ENCODE measurements at places on chromosomes 16 and 17.

DNA sequence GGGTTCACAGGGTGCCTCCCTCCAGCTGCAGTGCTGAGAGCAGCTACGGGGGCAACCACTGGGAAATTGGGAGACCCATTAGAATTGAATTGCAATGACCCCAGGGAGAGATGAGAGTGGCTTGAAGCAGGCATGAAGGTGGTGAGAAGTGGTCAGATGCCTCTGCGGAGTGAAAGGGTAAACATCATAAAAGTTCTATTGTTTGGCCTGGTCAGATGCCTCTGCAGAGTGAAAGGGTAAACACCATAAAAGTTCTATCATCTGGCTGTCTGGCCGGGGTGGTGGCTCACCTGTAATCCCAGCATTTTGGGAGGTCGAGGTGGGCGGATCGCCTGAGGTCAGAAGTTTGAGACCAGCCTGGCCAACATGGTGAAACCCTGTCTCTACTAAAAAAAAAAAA, 53.5 kb downstream of the TNFRSF13B start:
- no peak for DNase-seq

DNA sequence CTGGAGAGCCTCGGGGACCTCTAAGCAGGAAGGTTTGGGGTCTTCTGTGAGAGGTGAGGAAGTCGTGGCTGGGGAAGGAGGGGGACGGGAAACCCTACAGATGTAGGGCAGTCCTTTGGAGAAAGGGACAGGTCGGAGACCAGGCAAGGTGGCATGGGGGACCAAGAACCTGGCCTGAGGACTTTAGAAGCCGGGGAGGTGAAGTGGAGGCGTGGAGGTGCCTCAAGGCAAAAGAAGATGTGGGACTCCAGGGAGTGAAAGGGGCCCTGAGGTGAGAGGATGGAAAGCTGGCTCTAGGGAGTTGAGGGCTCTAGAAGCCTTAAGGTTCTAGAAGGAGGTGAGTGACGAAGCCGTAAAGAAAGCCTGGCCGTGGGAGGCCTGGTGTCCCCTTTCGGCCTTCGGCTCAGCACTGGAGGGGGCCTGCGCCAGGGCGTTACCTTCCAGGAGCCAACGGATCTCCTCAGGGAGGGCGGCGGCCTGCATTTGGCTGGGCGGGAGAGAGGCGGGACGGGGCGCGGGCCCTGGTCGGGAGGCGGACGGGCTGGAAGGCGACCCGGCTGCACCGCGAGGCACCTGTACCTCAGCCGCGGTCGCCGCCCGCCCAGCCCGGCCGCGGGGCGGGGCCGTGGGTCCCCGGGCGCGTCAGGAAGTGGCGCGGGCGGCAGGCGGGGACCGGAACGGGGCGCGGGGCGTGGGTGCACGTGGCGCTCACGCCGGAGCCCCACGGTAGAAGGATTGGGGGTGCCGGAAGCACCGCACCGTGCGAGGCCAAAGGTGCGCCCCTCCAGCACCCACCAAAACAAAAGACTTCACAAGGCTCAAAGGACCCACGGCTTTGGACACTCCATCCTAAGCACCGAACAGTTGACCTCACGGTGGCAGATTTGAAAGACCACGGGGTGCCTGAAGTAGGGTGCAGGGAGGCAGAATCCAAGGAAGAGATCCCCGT, at the start of gene SKAP1:
SKAP1 (minus strand) TSS at position 577 of the 949 bp plus-strand sequence.
- no peak for DNase-seq

- no peak for DNase-seq
Measured at GRCh38 chr17:18176176-18176575, 7.5 kb upstream of the ALKBH5 start.

DNA sequence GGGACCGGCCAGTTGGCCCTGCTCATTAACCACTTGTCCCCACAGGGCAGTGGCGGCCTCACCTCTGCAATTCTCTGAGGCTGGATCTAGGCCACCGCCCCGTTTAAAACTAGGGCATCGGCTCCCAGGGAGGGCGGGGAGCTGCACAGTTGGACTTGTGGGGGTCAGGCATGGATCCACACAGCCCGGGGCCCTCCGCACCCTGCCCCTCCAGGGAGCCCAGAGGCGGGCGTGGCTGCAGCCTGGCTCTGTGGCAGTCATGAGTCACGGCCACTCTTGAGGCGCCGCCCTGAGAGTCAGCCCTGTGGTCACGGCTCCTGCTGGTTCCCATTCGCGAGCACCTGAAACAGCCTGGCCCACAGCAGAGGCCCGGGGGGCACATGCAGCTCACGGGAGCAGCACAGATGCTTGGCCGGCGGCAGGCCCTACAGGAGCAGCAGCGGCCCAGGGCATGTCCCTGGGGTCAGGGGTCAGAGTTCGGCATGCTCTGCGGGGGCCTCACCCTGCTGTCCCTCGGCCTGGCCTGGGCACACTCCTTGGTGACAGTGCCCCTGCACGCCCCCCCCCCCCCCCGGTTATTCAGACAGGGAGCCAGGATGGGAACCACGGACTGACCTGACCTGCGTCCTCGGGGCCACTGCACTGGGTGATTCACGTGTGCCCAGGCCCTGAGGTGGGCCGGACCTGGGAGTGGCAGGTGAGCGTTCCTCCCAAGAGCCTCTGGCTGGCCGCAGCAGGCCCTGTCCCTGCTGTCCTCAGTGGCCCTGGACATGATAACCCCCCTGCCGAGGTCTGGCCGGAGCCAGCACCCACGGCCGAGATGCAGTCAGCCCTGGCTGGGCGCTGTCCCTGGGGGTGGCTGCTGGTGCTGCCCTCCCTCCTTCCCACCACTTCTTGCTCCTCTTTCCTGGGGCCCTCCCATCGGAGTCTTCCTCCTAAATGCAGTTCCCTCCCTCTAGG, 8.2 kb downstream of the CAPN15 start:
- no peak for DNase-seq

- no peak for DNase-seq
Measured at GRCh38 chr16:84929421-84930297, 81.7 kb downstream of the ZDHHC7 start.

GRCh38 chr16:1770328-1771187, 785 bp downstream of the NME3 start:
- no peak for DNase-seq

DNA sequence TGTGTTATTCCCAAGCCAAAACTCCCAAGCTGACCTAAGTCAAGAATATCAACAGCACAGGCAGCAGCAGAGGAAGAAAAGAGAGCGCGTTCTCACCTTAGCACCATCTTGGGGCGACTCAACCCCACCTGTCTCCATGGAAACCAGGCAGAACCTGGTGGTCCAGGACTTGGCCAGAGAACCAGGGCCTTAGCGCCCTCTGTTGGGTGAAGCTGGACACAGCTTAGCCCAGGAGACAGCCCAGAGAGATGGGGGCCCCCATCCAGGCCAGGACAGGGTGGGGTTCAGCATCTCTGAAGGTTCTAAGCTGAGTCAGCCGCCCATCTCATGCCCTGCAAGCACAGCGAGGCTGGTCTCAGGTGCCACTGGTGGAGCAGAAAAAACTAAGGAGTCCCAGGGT, 60.1 kb upstream of the TMEM132E start:
- no peak for DNase-seq

- no peak for DNase-seq
Measured at GRCh38 chr16:19138601-19139000, 24.8 kb downstream of the ITPRIPL2 start.

- DNase-seq, result no peak
Measured at GRCh38 chr16:29809850-29810698, 1.9 kb upstream of the PRRT2 start.

DNA sequence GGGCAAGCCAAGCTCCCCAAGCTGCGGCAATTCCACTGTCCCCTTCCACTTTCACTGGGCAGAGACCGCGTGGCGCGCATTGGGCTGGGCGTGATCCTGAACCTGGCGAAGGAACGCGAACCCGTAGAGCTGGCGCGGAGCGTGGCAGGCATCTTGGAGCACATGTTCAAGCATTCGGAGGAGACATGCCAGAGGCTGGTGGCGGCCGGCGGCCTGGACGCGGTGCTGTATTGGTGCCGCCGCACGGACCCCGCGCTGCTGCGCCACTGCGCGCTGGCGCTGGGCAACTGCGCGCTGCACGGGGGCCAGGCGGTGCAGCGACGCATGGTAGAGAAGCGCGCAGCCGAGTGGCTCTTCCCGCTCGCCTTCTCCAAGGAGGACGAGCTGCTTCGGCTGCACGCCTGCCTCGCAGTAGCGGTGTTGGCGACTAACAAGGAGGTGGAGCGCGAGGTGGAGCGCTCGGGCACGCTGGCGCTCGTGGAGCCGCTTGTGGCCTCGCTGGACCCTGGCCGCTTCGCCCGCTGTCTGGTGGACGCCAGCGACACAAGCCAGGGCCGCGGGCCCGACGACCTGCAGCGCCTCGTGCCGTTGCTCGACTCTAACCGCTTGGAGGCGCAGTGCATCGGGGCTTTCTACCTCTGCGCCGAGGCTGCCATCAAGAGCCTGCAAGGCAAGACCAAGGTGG, 9.8 kb downstream of the SARM1 start:
- DNase-seq, result no peak

GRCh38 chr16:49278567-49278827, 3.1 kb downstream of the CBLN1 start:
- no peak for DNase-seq

- no peak for DNase-seq
Measured at GRCh38 chr17:31869797-31870568, 10.9 kb upstream of the COPRS start.

- no peak for DNase-seq
Measured at GRCh38 chr17:34556384-34556783, 23.0 kb upstream of the TMEM132E start.

GRCh38 chr17:6691546-6691945, 21.6 kb downstream of the SLC13A5 start:
- no peak for DNase-seq

DNA sequence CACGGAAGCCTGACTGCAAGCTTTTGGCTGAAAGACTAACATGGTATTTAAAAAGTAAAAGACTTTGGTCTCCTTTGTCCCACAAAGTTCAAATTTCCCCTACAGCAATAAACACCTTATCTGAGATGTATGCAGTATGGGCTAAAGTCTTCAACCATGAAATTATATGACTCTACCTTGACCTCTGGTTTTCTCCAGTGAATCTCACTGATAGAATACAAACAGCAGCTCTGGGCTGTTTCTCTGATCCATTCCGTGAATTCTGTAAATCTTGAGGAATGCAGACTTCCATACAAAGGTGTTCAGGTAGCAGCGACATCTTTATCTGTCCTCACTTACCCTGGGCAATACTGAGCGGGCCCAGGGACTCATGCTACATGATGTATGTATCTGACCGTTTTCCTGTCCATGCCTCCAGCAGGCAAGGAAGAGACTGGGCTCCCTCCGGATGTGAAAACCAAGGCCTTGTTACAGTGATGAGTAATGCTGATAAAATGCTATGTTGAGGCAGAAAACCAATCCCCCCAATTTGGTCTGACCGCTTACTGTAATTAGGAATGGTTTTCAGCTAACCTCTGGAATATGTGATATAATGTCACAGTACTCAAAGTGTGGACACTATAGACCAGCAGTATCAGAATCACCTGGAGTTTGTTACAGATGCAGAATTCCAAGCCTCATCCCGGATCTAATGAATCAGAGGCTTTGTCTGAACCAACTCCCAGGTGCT, 589.8 kb downstream of the HS3ST4 start:
- no peak for DNase-seq

- DNase-seq, result no peak
Measured at GRCh38 chr16:49972961-49973360, 52.1 kb upstream of the CNEP1R1 start.

DNA sequence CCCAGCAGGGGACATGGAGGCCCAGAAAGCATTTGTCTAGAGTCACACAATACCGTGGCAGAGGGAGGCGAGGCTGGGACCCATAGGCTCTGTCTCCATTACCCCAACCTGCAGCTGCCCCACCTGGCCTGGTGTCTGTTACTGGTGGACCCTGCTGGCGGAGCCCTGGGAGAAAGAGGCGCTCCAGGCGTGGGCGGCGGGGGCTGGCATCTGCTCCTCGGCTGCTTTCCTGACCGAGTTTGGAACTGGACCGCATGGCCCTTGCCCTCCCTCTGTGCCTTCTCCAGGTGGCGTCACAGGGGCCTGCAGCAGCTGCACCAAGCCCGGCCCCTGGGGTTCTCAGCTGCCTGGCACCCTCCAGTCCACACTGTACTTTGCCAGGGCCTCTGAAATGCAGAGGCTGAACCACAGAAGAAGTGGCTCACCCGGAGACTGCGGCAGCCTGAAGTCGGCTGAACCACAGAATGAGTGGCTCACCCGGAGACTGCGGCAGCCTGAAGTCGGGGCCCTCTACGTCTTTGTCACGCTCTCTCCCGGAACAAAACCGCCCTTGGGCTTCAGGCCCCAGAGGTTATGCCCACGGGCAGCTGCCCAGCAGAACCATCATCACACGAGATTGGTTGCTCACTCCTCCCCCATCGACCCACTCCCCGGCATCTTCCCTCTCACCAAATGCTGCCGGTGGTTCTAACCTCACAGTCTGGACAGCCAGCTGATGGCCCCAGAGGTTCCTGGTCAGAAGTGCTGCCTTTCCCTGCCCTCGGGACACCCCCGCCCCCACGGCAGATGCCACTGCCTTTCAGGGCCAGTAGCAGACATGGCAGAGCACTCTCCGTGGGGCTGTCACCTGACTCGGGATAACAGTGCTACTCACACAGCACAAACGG, 20.2 kb downstream of the CBFA2T3 start:
- DNase-seq, result no peak

DNA sequence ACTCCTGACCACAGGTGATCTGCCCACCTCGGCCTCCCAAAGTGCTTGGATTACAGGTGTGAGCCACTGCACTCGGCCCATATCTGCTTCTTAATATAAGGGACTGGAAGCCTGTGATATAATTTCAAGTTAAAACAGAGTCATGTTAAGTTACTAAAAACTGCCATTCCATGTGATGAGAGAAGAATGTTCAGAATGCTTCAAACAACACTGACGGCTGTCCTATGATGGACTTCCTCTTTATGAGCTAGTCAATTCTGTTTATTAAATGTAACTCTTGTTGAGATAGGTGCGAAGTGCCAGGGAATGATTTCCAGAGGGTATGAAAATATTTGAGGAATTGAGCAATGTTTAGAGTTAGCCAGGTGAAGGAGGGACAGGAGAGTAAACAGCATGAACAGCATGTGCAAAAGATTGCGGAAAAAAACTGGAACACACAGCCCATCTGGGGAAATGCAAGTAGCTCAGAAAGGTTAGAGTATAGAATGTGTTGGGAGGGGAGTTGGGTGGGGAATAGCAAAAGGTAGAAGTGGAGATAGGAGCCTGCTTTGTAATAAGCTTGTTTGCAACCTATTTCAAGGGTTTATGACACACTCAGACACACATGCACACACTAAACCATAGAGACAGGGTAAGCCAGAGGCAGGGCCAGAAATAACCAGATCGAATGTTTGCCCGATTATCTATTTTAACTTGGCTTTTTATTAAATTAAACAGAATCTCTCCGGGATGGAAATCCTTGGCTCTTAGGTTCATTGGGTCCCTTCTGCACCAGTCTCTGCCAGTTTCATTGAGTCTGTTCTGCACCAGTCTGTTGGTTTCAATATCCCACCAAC, 135.6 kb upstream of the COX10 start:
- DNase-seq, result no peak

DNA sequence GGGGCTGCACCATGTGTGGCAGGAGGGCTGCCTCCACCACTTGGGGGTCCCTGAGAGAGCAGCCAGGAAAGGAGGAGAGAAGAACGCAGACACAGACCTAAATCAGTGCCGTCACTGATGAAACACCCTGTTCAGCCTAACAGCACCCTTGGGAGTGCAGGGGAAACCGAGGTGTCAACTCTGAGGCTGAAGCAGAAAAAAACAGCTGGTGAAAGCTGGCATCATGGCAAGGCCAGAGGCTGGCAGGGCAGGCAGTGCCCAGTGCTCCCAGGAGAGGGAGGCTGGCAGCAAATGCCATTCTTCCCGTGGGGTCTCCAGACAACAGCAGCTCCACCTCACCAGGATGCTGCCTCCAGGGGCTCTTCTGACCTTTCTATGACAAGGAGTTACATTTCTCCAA, 23.1 kb downstream of the SPHK1 start:
- DNase-seq, result no peak

- DNase-seq, result no peak
Measured at GRCh38 chr16:83350481-83350880, 457.3 kb upstream of the HSBP1 start.

Measured in NCI-H1436 treated with DMSO at 0.1 percent for 48 hours (cell line).